ENCODE measurements at places on chromosomes 7 and 10. TPM values are rescaled to one million over a fixed set of nuclear protein-coding genes. Genes with fewer than 3 reads are reported as not detected.
A peak's percentile ranks its signal among the peaks of the same experiment; 100 is the strongest.

CYP3A4 gene
- total RNA-seq, result not detected

VSTM4 gene
- total RNA-seq, result 24.4 TPM

TMEM229A gene
- 0.24 TPM for total RNA-seq

HABP2 gene
- total RNA-seq, result not detected

GRCh38 chr10:58048936-58049335 is 218.8 kb downstream of the IPMK start:
- DNase-seq, result no peak

DNA sequence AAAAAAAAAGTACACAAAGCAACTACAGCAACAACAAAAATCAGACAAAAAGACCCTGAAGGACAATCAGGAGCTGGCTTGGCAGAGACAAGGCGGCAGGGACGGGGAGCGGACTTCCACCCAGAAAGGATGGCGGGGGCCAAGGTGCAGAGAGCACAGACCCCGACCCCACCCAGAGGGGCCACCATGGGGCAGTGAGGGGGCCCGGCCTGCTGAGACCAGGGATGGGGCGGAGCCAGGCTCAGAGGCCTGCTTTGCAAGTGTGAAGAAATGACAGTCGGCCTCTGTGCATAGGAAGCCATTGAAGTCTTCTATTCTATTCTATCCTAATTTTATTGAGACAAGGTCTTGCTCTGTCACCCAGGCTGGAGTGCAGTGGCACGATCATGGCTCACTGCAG is 82.0 kb downstream of the ELFN1 start:
- peak; percentile 63 for DNase-seq

DNA sequence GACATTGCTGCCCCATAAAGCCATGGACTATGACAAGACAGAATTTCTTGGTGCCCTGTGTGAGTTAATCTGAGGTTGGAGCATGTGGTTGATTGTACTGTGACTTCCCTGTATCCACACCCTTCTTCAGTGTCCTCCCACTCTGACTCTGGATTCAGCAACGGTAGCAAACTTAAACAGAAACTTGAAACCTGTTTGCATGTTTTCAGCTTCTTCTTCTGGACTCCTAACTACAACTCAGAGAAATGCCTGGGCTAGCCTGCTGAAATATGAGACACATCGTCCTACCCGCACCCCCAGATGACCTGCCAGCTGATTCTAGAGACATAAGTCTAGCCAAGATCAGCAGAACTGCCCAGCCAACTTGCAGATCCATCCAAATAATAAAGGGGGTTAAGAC is 78.4 kb downstream of the IPMK start:
- no peak for DNase-seq

GRCh38 chr7:15658247-15658646 is 28.2 kb downstream of the MEOX2 start:
- DNase-seq, result no peak

DNA sequence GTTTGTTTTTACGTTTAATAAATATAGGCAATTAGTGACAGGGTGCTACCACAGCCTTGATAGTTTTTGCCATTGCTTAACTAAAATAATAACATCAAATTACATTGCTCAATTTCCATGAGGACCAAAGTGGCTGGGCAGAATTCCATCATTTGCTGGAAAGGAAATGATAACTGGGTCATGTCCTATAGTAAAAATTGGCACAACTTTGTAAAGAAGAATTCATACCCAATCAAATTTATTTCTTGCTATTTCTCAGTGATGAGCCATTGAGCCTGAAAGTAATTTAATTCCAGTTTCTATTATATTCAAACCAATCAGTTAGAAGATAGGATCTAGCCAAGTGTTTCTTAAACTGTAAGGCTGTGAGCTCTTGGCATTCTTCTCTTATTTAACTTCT is 102.2 kb upstream of the CTTNBP2 start:
- DNase-seq, result no peak

All from cardiac septum (tissue), 1 donor.